ENCODE measurements at places on chromosomes 6 and 20.
A peak's percentile ranks its signal among the peaks of the same experiment; 100 is the strongest.

DNA sequence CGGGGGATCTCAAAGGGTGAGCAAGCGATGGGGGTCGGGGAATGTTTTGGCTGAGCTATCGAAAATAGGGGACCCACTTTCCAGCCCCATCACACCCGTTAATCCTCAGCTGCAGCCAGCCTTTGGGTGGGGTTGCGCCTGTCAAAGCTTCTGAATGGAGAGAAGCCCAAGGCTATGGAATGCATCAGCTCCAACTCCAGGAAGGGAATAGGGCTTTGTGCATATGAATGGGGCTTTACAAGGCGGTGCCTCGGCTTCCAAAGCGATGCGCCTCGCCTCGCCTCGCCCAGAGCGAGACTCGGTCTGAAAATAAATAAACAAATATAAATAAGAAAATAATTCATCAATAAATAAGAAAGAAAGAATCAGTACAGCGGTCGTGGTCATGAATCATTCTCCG is 751.4 kb upstream of the DEFB115 start:
- DNase-seq, result no peak

- DNase-seq, result no peak
Observed at GRCh38 chr6:6916598-6916997, 191.2 kb upstream of the RREB1 start.

GRCh38 chr6:133388731-133389130 is 147.6 kb downstream of the EYA4 start:
- no peak for DNase-seq

DNA sequence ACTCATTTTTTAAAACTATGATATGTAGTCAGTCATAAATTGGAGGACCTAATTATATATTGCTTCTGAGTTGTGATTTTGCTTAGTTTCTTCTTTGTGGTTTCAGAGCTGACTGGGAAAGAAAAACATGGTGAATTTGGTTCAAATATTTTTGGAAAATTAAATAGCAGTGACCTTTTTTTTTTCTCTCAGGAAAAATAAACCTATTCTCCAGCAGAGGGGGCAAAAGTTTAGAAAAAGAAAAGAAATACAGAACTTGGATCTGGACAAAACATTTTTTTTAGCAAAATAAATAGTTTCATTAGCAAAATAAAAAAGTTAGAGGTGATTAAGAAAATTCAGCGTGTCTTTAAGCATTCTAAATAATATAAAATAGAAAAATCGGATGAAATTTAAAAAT is 10.2 kb downstream of the COL10A1 start:
- no peak for DNase-seq

- no peak for DNase-seq
Observed at GRCh38 chr6:100427452-100427851, 37.3 kb downstream of the SIM1 start.

DNA sequence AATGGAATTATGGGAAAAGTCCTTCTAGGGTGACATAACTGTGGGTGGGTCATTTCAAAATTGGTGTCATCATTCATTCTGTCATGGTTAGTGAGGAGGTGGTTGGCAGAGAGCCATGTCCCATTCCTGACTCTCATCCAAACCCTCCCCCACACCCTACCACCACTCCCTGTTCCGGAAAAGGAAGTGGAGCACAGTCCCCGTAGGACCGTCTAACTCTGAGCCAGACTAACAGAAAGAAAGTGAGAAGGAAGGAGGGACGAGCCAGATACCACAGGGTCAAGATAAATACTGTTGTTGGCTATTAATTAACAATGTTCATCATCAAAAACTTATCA is 4.8 kb downstream of the TRIM10 start:
- DNase-seq, result no peak

GRCh38 chr6:163188746-163189145 is 225.8 kb upstream of the QKI start:
- no peak for DNase-seq

- DNase-seq, result no peak
Observed at GRCh38 chr6:44304282-44305199, 8.6 kb downstream of the AARS2 start.

GRCh38 chr6:121557146-121557940 is 121.9 kb downstream of the GJA1 start:
- DNase-seq, result no peak

DNA sequence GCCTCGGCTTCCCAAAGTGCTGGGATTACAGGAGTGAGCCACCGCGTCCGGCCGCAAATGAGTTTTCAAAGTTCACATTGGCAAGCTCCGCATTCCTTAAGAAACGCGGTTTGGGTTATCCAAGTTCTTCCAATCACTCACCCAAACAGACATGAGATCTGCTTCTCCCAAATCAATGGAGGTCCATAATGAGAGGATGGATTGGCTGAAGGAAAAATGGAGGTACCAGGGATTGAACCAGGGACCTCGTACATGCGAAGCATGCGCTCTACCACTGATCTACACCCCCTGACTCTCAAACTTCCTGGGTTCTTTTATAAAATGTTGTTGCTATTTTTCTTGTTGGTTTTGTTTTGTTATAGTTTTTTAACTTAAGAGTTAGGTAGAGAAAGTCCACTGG is 170.0 kb downstream of the GPX5 start:
- no peak for DNase-seq

- DNase-seq, result no peak
Observed at GRCh38 chr6:3540253-3540820, 83.5 kb upstream of the SLC22A23 start.

GRCh38 chr20:37202267-37202943 is 23.1 kb upstream of the MROH8 start:
- no peak for DNase-seq

GRCh38 chr6:4316867-4317400 is 181.6 kb upstream of the ECI2 start:
- DNase-seq, result no peak

GRCh38 chr6:1103945-1104623 is 207.8 kb upstream of the FOXQ1 start:
- DNase-seq, result no peak

DNA sequence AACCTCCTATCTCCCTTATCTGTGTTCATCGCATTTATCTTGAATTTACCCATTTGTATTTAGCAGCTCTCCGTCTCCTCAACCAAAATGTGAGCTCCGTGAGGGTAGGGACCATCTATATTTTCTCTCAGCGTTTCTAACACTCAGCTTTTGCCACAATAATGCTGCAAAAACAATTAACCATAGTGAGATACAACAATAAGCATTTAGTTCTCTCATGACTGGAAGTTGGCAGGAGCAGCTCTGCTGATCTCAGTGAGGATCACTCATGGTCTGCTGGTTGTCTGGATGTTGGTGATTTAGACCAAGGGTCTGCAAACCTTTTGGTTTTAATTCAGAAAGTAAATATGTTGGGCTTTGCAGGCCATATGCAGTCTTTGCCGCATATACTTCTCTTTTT is 394.8 kb upstream of the RNF217 start:
- no peak for DNase-seq

GRCh38 chr20:57250607-57251343 is 15.7 kb downstream of the BMP7 start:
- no peak for DNase-seq

DNA sequence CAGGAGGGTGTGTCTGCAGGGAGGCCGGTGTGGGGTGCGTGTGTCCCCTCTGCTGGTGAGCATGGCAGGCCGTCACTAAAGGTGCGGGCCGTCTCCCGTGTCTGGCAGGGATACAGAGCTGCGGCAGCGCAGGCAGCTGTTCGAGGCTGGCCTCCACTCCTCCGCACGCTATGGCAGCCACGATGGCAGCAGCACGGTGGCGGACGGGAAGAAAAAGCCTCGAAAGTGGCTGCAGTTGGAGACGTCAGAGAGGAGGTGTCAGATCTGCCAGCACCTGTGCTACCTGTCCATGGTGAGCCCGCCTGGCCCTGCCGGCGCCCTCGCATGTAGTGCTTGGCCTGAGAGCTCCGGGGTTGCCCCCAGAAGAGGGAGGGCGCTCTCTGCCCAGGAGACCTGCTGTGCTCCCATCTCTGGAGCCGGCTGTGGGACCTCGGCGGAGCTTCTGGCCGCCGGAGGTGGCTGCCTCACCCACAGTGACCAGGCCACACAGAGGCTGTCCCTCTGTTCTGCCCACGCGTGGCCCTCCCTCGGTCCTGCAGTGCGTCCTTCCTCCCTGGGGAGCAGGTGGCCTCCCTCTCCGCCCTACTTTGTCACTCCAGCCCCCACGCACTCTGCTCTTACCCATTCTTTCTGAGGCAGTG is 149.6 kb downstream of the DTNBP1 start:
- DNase-seq, result no peak

- DNase-seq, result no peak
Observed at GRCh38 chr20:36856691-36857635, 19.0 kb upstream of the TLDC2 start.

GRCh38 chr6:108995296-108995695 is 99.3 kb downstream of the SESN1 start:
- DNase-seq, result no peak

- DNase-seq, result no peak
Observed at GRCh38 chr6:152399399-152399798, 237.8 kb downstream of the SYNE1 start.

DNA sequence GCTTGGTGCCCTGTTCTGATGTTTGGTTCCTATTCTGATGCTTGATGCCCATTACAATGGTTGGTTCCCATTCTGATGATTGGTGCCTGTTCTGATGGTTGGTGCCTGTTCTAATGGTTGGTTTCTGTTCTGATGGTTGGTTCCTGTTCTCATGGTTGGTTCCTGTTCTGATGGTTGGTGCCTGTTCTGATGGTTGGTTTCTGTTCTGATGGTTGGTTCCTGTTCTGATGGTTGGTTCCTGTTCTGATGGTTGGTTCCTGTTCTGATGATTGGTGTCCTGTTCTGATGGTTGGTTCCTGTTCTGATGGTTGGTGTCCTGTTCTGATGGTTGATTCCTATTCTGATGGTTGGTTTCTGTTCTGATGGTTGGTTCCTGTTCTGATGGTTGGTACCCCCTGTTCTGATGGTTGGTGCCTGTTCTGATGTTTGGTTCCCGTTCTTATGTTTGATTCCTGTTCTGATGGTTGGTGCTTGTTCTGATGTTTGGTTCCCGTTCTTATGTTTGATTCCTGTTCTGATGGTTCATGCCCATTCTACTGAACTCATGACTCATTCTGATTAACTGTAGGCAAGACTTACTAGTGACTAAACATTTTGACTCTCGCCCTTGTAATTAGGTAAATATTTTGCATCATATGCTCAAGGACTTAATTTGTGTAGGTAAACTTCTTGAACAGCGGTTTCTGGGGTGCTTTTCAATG is 146.2 kb downstream of the DLL1 start:
- no peak for DNase-seq

GRCh38 chr6:47098570-47098993 is 56.5 kb upstream of the ADGRF1 start:
- DNase-seq, result no peak

- DNase-seq, result no peak
Observed at GRCh38 chr6:119501798-119502483, 152.4 kb upstream of the MAN1A1 start.

DNA sequence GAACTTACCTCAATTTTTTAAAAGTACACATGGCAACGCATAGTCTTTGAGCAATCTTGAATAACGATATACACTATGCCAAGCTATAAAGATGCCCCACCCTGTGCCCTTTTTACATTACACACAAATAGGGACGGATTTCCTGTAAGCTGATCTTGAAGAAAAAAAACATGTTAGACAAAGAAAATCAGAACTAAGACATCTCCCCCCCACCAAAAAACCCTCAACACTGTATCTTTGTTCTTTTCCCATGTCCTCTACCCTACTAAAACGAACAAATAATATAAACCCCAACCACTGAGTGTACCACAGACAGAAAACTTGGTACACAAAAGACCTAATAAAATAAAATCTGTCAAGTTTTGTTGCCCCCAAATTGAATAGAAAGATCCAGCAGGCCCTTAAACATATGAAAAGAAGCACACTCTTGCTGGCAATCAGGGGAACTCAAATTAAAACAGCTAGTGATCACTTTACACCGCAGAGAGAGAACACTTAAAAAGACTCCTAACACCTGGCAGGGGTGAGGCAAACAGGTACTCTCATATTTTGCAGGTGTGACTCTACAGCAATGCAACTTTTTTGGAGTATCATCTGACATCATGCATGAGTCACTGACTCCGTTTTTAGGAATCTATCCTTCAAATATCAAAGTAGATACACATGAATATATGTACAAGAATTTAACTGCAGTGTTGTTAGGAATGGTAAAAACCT is 29.6 kb downstream of the BACH2 start:
- DNase-seq, result no peak

DNA sequence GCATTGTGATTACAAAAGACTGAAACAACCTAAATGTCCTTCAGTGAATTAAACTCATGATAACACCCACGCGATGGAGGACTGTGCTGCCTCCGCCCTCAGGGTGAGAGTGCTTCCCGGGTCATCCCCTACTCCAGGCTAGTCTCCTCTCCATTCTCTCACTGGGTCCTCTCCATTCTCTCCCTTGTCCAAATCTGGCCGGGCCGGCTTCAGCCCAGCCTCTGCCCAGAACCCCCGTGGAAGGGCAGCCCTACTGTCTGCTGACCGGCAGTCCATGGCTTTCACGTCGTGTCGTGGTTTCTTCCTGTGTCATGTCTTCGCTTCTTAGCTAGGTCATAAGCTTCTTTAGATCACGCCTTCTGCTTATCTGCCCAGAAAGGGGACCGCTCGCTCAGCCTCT is 74.8 kb downstream of the CDC5L start:
- peak; percentile 36 for DNase-seq

DNA sequence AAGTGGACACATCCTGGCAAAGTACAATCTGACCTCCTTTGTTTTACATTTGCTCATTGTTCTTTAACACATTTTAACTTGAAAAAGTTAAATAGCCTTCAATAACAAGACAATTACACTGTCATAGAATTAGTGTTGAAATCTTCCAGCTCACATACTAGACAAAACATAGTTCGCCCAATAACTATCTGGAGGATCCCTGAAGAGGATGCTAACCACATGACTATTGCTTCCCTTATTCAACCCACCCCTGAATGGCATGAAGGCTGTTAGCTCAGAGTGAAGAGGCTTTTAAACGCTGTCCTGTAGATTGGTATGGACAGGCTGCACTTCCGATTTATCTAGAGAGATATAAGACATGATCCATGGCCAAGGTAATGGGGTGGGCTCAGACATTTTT is 15.0 kb upstream of the DSE start:
- DNase-seq, result no peak

- DNase-seq, result no peak
Observed at GRCh38 chr20:36528176-36528874, 13.0 kb upstream of the MYL9 start.

DNA sequence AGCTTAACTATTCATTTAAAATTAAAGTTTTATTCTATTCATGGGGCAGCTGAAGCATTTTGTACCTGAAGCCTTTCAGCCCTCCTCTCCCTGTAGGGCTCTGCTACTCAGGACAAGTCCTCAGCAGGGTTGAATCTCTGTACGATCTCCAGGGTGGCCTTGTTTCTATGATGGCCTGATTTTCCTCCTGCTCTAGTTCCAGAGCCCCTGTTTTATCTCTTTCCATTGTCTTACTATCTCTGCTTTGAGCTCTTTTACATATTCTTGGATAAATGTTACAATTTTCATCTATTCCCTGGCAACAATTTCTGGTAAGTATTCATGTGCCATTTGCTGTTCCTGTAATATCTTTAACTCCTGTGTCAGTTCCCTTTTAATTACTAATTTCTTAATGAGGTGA is 19.8 kb upstream of the MYL9 start:
- DNase-seq, result no peak

Measured in left lobe of liver (tissue), 2 donors.